ENCODE measurements at places on chromosomes 7 and 10. TPM values are rescaled to one million over a fixed set of nuclear protein-coding genes. Genes with fewer than 3 reads are reported as not detected.
A peak's percentile ranks its signal among the peaks of the same experiment; 100 is the strongest.

DNA sequence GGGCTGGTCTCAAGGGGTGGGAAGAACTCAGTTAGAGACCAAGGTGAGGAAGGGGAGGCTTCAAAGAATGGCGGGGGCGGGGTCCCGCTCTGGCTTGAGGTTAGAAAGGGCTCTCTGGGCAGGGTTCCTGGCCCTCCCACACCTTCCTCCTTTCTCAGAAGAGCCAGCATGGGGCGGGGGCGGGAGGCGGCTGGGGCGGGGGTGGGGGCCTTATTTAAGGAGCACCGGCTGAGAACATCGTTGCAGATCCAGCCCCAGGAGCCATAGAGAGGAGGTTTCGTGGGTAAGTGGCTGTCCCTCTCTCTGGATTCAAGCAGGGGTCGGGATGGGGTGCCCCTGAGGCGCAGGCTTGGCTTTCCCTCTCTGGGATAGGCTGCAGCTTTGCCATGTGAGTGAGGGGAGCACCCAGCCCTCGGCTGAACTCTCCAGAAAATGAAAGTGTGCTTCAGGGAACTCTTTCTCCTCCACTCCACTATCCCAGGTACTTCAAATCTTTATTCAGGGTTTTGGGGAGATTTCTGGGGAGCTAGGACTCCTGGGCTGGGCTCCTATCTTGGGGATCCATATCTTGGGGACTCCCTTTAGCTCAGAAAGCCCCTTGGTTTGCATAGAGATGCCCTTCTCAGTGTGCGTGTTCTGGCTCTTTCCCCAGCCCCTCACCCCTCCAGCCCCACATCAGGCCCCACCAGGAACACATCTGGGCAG lies 3.3 kb upstream of the CUEDC2 start:
- DNase-seq = no peak

DNA sequence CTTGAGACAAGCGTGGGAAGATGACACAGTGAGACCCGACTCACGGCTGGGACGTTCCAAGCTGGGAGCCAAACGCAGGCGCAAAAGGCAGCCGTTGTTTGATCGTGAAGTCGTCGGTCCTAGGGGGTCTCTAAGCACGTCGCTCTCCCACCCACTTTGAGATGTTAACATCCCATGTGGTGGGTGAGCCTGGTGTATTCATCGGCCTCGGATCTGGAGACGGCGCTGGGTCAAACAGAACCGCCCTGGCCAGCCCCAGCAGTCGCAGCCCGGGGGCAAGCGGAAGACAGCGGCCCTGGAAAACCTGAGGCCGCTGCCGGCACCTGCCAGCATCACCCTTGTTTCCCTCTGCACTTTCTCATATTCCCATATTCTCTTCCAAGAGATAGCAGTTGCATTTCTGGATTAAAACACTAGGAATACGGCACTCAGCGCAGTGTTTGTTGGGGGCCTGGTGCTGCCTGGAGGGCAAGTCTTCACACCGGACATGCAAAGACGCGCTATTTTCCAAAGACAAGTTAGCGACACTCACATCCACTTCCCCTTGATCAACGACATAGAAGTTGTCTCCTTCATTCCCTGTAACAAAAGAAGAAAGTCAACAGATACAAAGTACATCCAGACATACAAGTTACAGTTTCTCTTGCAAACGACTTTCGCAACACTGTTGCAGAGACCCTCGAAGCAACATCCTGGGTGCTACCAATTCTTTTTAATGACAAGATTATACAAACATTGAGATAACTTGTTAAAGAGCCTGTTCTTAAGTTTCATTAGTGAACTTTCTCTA lies 86.2 kb upstream of the PDGFA start:
- DNase-seq = no peak

GRCh38 chr7:45663167-45663921 lies 89.2 kb downstream of the ADCY1 start:
- peak; percentile 70 for DNase-seq

- DNase-seq = no peak
These were observed 75.1 kb downstream of the SEMA3D start for GRCh38 chr7:85111761-85112160.

HIPK2 gene
- total RNA-seq = 33.4 TPM

DNA sequence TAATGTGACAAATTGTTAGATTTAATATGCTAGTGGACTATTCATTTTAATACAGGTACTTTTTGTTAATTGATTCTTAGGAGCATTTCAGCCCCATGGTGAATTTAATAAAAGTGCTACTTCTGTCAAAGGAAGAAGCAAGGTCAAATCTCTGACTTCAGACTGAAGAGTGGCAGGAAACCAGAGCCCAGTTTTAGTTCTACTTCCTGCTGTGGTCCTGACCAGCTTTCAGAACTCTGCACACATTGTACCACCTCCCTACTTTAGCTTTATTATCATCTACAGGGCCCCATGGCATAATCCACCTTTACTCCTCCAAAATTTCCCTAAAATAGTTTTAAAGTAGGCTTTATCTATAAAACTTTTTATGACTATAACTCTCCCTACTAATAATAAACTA lies 33.7 kb downstream of the CTTNBP2 start:
- DNase-seq = no peak

SLIT1 gene
- total RNA-seq = not detected

- DNase-seq = no peak
These were observed 345.2 kb upstream of the ANKRD30A start for GRCh38 chr10:36780158-36780557.

TFPI2 gene
- 218 TPM for total RNA-seq

RBP3 gene
- not detected for total RNA-seq

DNA sequence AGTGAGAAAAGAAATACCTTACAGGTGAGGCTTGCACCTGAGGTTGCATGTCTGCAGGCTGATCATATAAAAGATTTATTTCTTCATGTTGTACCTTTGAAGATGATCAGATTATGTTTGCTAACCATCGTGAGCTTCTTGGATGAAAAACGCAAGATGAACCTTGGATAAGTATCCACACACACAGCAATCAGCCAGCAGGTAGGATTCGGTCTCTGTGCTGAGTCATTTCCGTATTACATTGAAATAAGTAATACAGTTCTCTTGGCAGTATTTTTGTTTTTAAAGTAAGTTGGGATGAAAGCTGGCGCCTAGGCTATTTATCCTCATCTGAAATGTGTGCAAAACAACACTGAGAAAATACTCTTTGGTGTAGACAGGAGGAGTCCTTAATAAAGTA lies 109.0 kb upstream of the PRKCQ start:
- no peak for DNase-seq

UNCX gene
- not detected for total RNA-seq

DNA sequence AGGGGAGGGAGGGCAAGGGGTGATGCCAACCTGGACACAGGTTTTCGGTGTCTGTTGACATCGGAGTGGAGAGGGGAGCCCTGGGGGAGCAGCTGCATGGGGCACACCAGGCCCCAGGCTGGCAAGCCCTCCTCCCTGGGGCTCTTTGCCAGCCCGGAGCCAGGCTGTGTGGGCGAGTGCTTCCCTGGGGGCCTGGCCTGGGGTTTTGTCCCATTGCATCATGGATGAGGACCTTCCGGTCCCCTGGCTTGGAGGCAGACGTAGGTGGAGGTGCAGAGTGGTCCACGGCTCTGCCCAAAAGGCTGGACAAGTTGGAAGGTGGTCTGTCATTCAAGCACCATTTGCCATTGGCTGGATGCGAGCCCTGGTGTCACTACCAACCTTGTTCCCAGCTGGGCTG lies 34.8 kb downstream of the ZMIZ1 start:
- DNase-seq = no peak

DNA sequence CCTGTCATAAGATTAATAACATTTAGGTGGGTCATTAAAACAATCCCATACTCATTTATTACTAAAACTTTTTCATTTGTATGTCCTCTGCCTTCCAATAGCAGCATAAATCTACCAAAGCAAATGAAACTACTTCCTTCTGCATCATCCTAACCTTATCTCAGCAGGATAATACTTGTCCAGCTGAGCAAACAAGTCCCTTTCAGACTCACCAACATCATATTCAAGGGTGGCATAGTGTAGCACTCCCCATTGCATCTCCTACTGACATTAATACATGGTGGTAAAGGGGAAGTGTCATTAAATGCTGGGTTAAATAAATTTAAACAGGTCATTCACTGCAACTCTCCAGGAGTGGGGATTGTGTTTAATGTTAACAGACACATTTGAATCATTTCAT lies 3.4 kb upstream of the MINDY3 start:
- DNase-seq = no peak

DNA sequence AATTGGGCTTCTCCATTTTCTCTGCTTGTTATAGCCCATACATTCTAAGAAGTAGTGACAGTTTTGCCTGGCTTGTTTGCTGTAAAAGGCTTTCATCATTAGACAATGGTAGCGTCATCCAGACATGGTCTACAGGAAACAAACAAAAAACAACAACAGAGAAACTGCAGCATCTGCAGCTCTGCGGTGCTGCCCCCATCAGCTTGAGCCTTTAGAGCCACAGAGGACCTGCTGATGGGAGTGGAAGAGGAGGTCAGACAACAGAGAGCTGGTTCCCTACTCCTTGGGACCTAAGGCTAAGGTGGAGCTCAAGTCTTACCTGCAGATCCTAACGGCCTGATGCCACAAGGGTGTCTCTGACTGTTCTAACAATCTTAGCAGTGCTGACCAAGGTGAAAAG lies 3.1 kb downstream of the INA start:
- no peak for DNase-seq

NOS3 gene
- 1.1 TPM for total RNA-seq

- DNase-seq = no peak
These were observed 844 bp upstream of the KAT6B start for GRCh38 chr10:74825371-74826141.

ACHE gene
- total RNA-seq = 11.3 TPM

Data from Calu3 (cell line).